ENCODE measurements at places on chromosomes 13 and 19.

DNA sequence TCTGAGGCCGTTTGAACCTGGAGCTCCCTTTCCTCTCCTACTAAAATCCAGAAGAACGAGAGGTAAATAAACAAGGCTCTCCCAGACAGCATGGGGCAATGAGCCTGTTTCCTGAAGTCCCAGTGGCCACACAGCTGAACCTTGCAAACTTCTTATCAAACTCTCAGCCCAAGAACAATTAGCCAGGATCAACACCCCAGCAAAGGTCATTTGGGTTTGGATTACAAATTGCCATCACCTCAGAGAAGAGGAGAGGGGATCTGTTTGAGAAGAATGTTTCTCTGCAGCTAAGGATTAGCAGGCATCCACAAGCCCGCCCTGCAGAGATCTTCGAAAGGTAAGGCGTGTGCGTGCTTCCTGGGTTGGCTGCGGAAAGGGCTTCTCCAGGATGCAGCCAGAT lies 201.9 kb upstream of the SOX1 start:
- DNase-seq = no peak

- no peak for DNase-seq
These were observed 373.8 kb downstream of the DACH1 start for GRCh38 chr13:71493189-71493588.

DNA sequence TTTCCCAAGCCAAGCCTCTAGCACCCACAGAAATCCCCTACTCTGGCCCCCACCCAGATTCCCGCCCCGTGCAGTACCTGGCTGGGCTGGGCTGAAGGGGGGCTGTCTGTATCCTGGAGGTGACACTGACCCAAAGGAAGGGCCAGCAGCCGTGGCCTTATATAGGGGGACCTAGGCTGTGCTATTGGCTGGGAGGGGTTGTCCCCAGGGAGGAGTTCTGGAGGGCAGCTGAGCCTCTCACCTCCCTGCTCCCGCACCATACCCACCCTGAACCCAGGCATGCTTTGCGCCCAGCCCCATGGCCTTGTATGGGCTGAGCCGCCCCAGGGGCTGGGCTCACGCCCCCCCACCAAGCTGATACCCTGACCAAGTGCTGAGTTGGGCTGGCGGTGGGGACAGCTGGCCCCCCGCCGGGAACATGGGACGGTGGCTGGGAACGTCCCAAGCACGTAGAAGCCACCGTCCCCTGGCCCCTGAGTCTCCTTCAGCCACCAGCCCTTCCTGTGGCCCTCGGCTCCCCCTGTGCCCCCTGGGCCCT lies at the start of gene CKM:
Gene CKM, minus strand, starts transcription at position 132 of the 538 bp plus-strand sequence. CDS start 3,162 bp downstream, outside the sequence.
- no peak for DNase-seq

DNA sequence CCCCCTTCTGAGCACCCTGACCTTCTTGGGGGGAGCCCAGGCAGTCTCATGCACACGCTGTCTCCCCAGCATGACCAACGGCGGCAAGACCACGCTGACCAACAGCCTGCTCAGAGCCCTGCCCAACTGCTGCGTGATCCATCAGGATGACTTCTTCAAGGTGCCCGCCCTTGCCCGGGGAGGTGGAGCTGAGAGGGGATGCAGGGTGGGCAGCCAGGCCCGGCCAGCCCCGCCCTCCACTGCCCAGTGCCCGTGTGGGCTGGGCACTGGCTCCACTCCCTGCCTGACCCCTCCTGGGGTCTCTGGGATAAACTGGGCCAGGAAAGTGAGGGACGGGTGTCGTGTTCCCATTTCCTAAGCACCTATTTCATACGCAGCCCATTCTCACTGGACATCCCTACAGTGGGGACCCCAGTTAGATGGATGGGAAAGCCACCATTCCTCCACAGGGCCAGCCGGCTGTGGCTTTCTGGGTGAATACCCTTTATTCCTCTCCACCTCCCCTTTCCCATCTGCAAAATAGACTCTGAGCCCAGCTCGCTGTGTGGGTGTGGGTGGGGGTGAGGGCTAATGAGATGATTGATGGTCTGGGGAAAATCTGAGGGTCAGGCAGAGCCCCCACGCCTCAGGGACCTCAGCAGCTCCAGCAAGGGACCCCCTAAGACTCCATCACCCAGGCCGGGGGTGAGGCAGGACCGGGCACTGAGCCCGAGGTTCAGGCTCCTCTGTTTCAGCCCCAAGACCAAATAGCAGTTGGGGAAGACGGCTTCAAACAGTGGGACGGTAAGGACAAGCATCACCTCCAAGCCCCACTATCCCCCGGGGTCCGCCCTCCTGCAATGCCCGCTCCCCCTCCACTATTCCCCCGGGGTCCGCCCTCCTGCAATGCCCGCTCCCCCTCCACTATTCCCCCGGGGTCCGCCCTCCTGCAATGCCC lies 3.9 kb downstream of the NMRK2 start:
- no peak for DNase-seq

DNA sequence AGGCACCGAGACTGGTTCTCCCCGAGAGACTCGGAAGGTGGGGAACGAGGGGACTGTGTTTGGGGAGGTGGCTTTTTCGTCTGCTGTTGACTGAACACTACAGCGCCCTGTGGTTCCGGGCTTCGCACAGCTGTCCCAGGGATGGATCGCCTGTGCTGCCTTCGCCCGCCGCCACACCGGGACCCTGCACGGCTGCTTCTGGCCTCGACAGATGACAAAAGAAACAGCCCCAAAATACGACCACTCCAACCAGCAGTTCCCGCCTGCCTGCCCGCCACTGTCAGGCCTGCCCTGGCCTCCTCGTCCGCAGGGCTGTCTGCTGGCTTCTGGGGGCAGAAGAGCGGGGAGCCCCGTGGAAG lies 13.3 kb upstream of the GNA15 start:
- no peak for DNase-seq

DNA sequence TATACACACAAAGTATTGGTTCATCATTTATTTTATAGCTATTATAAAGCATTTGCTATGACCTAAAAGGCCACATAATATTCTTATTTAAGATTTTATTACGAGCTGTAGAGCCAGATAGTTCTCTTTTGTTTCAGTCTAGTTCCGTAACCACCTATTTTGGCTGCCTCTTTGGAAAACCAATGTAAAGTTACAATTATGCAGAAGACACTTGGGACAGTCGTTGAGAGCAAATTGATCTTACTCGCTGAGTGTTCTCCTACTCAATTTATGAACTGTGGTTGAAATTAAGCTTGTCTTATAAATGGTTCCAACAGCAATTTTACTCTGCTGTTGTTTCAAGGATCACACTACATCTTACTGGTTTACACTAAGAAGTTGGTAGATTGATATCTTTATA lies 122.3 kb downstream of the SLC7A1 start:
- DNase-seq = no peak

DNA sequence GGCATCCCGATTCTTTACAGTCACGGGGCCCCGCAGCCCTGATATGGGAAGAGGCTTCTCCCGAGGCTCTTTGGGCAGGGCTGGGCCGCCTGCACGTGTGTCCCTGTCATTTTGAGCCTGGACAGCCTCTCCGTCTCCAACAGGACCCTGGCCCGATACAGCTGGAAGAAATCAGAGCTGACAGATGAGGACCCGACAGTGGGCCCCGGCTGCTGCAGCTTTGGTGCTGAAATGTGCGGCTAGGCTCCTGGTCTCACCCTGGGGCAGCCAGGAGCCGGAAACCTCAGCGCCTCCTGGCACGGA lies 3.2 kb downstream of the PIAS4 start:
- DNase-seq = no peak

Data from stimulated activated CD8-positive, alpha-beta memory T cell treated with anti-CD3 and anti-CD28 coated beads, Interleukin-4, amount 100 ng/mL, for 48 hours (primary cell).